ENCODE measurements at places on chromosomes 1 and 21.

- no peak for DNase-seq
Measured at GRCh38 chr1:184425449-184426277, 38.8 kb downstream of the C1orf21 start.

- no peak for DNase-seq
Measured at GRCh38 chr1:156140879-156141707, 12.3 kb upstream of the SEMA4A start.

- no peak for DNase-seq
Measured at GRCh38 chr1:165661703-165662102, 30.7 kb downstream of the MGST3 start.

DNA sequence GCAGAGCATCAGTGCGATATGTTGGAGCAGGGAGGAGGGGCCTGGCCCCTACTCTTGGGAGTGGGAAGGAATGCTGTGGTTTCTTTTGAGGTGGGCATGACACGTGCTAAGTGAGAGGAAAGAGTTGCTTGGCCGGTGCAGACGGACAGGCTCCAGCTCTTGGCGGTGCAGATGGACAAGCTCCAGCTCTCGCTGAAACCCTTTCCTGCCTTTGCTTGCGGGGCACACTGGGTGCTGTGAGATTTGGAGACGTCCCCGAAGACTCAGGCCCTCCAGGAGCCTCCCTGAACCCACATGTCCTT lies 15.9 kb downstream of the PDXK start:
- DNase-seq, result no peak
